Neural crest cell (in vitro differentiated cells): ENCODE measurements at places on chromosomes 16 and 17.

DNA sequence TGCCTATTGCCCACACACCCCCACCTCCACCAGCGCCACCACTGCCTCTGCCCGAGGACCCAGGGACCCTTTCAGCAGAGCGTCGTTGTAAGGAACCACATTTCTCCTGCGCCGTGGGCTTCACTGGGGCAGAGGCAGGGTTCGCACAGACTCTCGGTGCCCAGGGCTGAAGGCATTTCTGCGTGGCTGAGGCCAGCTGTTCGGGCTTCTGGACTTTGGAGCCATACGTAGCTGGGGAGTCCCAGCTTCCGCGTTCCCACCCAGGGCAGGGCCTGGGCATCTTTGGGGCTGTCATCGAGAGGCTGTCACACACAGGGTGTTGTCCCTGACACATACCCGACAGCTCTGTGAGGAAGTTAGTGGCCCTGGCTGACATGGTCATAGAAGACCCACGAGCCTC lies 16.0 kb upstream of the SMIM5 start:
- no peak for DNase-seq

- DNase-seq = no peak
These were observed 22.0 kb downstream of the MTHFSD start for GRCh38 chr16:86533076-86533475.

DNA sequence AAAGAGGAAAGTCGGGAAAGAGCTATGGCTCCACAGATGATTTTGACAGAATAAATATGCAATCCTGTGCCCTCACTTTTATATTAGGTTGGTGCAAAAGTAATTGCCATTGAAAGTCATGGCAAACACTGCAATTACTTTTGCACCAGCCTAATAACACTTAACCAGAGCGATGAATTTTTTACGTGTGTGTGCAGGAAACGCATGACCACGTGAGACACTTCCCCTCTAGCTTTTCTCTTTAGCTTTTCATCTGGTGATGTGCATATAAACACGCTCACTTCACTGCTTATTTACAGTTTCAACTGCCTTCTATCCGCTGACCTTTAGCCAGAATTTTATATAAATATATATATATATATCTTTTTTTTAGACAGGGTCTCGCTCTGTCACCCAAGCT lies 216.3 kb upstream of the PSMD7 start:
- DNase-seq = no peak

DNA sequence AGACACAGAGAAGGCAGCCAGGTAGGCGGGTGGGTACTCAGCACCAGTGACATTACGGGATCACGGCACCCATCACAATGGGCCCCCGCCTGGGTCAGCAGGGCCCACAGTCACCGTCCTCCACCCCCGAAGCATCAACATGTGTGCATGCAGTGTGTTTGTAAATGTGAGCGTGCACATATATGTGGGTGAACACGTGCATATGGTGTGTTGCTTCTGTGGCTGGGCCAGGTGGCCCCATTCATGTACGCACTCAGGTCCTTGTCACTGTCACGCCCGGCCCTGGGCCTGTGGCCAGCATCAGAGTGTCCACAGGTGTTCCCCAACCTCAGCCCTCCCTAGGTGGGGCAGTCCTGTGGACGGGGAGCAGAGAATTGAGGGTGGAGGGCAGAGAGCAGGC lies 37.1 kb downstream of the TNFRSF13B start:
- no peak for DNase-seq

DNA sequence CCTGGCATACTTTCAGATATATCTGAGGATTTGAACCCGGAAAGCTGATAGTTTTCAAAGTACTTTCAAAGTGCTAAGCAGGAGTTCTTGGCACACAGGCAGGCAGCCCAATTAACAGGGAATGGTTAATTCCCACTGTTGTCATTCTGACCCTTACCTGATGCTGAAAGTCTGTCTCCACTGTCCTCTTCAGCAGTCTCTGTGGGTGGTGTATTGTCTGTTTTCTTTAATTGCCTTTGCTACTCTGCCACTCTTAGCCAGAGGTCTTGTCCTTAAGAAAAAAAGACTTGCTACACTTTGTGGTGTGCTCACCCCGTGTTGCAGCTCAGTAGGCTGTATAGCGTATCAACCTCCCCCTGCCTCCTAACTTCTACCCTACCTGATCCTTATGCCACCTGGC lies 63.2 kb upstream of the SLC12A3 start:
- DNase-seq = no peak

GRCh38 chr17:63446753-63447470 lies 806 bp upstream of the CYB561 start:
- no peak for DNase-seq

- DNase-seq = no peak
These were observed 6.1 kb downstream of the DBNDD1 start for GRCh38 chr16:90012991-90013745.

- DNase-seq = no peak
These were observed 16.5 kb upstream of the PHAF1 start for GRCh38 chr16:67093098-67093726.

- DNase-seq = no peak
These were observed 26.5 kb upstream of the ARL6IP1 start for GRCh38 chr16:18827890-18828289.

DNA sequence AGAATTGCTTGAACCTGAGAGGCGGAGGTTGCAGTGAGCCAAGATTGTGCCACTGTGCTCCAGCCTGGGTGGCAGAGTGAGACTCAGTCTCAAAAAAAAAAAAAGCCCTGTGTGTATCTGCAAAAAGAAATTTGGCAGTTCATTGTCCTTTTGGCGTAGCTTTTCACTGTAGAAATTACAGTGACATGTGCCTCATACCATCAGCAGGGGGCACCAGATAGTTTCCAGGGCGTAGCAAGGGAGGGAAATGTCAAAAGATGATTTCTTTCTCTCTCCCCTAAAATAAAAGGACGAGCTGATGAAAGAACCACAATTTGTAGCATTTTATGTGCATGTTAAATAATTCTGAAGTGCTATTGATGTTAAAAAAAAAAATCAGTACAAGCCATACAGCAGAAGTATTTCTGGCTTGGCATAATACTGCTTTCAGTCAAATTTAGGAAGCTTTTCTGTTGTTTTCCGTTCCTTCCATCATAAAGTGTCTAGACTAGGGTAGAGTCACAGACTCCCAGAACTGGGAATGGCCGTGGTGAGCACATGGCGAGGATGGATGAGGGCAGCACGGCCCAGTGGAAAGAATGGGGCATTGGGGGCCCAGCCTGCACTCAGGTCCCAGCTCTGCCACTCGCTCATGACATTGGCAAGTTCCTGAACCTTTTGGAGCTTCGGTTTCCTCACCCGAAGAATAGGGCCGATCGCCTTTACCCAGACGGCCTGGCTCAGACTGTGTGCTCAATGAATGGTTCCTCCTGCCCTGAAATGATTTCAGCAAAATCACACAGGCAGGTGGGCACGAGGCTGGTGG lies 59.8 kb upstream of the RPH3AL start:
- peak; percentile 45 for DNase-seq

DNA sequence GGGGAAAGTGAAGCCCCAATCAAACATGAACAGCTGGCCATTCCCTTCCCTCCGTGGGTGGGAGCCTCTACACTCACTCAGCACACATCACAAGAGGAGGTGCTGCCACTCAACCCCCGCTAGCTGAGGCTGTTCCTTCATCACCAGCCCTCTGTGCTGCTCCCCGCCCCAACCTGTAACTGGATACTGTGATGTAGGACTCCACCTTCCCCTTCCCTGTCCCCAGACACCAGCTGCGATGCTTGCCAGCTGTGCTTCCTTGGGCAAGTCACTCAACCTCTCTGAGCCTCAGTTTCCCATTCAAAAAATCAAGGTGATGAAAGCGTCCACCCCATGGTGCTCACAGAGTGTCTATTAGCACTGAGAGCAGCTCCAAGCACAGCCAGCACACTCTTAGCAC lies 273.2 kb downstream of the MRTFB start:
- DNase-seq = no peak

- DNase-seq = no peak
These were observed 51.4 kb upstream of the ARHGAP44 start for GRCh38 chr17:12737740-12738469.

GRCh38 chr17:82914375-82914774 lies 74.6 kb upstream of the ZNF750 start:
- no peak for DNase-seq

- no peak for DNase-seq
These were observed 7.9 kb upstream of the GSDMA start for GRCh38 chr17:39954876-39955275.

GRCh38 chr17:46942441-46943217 lies 19.7 kb downstream of the GOSR2 start:
- peak; percentile 77 for DNase-seq

DNA sequence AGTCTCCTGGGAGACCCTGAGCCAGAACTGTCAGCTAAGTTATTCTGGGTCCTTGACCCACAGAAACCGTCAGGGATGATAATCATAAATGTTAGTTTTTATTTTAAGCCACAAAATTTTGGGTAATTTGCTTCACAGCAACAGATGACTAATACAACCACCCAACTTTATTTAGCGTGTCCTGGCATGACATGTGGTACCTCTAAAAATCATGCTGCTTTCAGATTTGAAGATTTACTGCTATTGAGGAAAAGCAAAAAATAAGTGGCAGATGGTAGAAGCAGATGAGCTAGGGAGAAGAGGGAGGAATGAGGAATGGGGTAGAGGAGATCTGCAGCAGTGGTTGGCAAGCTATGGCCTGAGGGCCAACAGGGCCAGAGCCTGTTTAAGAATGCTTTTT lies 90.4 kb downstream of the TMEM100 start:
- DNase-seq = no peak

DNA sequence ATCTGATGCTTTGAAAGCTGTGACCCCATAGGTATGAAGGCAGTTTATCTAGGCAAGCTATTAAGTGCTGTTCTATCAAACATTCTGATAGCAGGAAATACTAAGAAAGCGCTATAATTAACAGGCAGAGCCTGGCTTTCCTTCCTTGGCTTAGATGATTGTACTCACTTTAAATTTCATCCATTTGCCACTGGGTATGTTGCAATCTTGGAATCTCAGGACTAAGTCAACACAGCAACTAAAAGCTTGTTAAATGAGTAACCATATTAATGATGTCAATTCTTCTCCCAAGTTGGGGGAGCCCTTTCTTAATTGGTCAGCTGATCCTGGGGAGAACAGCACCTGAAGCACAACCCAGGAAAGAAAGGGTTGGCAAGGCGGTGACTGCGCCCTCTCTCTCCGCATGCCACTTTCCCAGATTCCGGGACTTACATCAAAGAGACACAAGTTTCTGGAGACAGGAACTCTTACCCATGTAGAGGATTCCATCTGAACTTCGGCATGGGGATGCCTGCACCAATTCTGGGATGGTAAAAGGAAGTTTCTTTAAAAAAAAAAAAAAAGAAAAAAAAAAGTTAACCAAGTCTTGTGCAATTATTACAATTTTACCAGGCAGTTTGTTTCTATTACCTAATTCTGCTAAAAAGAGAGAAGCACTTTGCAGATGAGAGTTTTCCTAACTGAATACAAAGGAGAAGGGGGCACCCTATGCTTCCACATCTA lies 54.4 kb upstream of the ICAM2 start:
- no peak for DNase-seq

DNA sequence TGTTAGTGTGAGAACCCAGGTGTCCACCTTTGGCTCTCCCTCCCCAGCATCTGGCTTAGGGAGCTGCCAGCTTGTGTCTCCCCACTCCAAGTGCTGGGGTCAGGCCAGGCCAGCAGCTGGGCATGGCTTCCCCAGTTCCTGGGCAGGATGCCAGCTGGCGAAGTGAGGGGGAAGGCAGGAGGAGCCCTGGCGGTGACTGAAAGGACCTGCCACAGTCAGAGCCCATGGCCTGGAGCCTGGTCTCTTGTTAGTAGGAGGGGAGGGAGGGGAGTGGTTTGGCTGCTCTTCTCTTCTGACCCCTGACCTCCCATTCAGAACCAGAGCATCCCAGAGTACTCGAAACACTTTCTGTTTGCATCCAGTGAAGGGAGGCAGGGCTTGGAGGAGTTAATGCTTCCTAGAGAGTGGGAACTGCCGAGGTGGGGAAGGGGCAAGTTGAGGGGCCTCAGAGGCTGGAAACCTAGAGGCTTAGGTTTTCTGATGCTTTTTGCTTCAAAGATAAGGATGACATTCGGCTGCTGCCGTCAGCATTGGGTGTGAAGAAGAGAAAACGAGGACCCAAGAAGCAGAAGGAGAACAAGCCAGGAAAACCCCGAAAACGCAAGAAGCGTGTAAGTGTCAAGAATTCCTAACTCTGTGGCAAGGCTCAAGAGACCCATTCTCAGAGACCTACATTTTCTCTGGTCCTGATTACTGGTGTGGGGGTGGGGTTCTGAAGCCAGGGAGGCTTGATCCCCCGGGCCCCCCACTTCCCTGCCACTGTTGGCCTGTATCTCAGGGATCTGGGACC lies 772 bp downstream of the CHD3 start:
- peak; percentile 43 for DNase-seq

- no peak for DNase-seq
These were observed 58.4 kb downstream of the EPN2 start for GRCh38 chr17:19295473-19296135.

GRCh38 chr16:79127766-79128165 lies 472.8 kb downstream of the MAF start:
- no peak for DNase-seq

GRCh38 chr16:26680671-26681070 lies 386.1 kb upstream of the C16orf82 start:
- no peak for DNase-seq

GRCh38 chr16:48818257-48818656 lies 208.3 kb upstream of the N4BP1 start:
- no peak for DNase-seq
